Urinary bladder (tissue), 4 donors: ENCODE measurements at places on chromosomes 7 and 10. TPM values are rescaled to one million over a fixed set of nuclear protein-coding genes. Genes with fewer than 3 reads are reported as not detected.

Gene ZNF22
- 44.4 TPM for total RNA-seq

Gene ZNF467
- 2.1 TPM for total RNA-seq

DNA sequence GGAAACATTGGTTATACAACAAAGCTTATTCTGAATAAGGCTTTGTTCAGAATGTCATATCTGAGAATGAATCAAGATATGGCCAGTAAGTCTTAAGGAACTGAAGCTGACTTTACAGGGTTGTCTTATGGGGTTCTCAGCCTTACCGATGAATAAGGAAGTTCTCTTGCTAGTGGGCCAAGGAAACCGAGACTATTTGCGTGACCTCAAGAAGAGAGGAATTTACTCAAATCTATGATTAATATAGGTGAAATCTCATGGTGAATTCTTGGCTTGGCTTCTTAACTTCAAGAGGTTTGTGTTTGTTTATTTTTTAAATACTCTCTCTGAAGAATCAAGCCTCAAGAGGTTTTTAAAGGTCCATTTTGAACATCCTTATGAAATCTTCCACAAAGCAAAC is 4.7 kb upstream of the MRLN start:
- DNase-seq, result no peak

- no peak for DNase-seq
Measured at GRCh38 chr10:56585447-56586171, 224.6 kb upstream of the ZWINT start.

- no peak for DNase-seq
Measured at GRCh38 chr7:69885431-69885830, 287.2 kb downstream of the AUTS2 start.

- DNase-seq, result no peak
Measured at GRCh38 chr10:13892001-13892491, 305.3 kb downstream of the PRPF18 start.

DNA sequence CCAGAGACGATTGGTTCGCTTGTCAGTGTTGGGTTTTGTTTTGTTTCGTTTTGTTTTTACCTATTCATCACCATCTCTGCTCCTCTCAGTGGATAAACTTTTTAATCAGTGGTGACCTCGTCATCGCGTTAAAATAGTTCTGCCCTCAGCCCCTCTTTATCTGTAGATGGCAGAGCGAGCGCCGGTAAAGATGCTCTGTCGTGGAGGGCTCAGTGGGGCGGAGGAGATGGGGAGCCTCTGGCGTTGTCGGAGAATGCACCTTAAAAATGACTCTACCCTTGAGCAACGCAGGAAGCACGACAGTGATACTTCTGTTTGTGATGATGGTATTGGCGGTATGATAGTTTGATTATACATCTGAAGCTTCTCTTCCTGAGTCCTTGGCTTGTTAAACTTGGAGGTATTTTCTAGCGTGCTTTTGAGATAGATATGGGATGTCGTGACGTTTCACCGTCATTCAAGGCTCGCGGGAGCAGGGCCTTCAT is 554 bp downstream of the CSGALNACT2 start:
- no peak for DNase-seq

DNA sequence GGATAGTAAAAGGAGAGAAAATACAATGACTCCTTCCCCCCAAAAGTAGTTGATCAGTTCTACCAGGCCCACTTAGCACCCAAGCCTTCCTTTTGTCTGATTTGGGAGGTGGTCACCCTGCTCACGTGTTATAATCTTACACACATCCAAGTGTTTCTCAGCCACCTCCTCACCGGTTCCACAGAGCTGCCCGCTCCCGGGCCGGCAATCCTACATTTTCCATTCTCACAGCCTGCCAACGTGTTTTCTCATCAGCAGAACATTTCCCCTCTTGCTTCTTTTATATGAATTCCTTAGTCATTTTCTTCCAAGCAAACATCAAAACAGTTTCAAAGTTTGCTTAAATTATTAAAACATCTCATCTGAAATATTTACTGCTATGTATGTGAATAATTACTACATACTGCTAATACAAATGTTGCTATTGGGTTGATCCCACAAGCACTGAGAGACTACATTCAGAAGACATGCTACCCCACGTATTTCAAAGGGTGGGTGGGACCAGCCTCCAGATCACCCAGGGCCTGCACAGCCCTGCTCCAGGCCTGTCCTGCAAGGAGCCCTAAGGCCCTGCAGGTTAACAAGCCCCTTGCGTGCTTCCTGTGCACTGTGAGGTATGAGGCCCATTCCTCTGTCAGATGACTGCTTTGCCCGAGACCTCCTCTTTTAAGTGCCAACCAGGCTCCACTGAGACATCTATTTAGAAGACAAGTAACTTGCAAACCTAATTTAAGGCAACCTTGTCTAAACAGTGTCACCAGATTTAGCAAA is 75.3 kb downstream of the GRB10 start:
- DNase-seq, result no peak

DNA sequence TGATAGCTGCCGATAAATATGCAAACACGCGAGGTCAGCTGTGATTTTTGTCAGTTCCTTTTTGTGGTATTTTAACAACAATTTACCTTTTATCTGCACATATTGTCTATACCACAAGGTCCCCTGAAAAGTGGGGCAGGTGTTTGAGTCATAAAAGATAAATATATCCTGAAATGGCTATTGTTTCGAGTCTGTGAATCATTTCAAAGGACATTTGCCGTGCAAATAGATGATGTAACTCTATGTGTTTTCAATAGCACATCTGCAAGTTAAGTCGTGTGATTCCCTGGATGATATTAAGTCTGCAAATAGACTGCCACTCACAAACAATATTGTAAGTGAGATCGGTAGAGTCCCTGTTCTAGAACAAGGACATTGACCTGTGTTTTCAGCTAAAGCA is 193.0 kb upstream of the PITRM1 start:
- no peak for DNase-seq
